ENCODE measurements at places on chromosomes 7 and 10.

DNA sequence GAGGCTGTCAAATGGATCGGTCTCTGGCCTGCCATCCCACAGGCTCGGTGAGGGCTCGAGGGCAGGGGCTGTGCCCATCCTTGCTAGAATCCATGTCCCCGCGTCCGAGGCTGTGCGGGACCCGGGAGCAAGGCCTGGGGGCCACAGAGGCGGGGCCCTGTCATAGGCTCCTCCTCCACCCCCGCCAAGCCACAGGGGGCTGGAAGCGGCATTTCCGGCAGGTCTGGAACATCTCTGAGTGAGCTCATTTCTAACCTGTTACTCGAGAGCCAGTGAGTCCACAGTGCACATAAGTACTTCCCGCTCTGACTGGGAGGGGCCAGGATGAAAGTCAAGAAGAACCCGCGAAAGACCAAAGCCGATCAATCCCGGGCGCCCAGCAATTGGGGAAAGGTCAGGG is 57.6 kb downstream of the NKX6-2 start:
- no peak for DNase-seq

GRCh38 chr7:41925946-41926345 is 223.1 kb upstream of the INHBA start:
- DNase-seq, result no peak

DNA sequence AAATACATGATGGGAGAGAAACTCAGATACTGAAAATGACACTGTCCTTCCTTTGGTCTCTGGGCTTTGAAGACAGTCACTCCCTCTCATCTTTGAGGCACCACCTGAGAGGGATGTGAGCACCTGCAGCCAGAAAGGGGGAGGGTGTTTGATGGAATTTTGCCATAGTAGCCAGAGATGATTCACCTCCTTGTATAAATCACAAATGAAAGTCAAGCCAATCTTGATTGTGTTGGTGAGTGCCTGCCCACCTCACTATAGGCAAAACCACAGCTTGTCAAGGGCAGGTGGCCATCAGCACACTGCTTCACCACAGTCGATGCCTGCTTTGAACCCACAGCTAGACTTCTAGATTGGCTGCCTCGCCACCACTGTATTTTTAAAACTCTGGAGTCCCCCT is 48.2 kb downstream of the PON1 start:
- DNase-seq, result no peak

- DNase-seq, result no peak
Measured at GRCh38 chr10:33243703-33244102, 90.8 kb downstream of the NRP1 start.

DNA sequence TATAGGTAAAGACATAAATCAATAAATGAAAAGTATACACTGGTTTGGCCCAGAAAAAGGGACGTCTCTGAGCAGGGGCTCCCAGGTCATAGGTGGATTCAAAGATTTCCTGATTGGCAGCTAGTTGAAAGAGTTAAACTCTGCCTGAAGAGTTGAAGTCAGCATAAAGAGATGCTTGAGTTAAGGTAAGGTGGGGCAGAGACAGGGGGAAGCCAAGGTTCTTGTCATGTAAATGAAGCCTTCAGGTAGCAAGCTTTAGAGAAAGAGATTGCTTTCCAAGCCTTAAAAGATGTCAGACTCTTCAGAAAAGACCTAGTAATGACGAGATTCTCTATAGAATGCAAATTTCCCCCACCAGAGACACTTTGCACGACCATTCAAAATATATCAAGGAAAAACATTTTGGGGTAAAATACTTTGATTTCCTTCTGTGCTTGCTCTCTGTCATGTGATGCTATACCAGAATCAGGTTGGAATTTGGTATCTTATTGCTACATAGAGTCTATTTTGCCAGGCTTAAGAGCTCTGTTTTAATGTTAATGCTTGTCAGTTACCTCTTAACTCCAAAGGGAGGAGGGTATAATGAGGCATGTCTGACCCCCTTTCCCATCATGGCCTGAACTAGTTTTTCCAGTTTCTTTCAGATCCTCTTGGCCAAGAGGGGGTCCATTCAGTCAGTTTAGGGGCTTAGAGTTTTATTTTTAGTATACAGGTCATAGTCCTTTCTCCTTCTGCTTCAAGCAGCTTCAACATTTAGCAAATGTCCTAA is 429.6 kb downstream of the ADRA2A start:
- DNase-seq, result no peak

DNA sequence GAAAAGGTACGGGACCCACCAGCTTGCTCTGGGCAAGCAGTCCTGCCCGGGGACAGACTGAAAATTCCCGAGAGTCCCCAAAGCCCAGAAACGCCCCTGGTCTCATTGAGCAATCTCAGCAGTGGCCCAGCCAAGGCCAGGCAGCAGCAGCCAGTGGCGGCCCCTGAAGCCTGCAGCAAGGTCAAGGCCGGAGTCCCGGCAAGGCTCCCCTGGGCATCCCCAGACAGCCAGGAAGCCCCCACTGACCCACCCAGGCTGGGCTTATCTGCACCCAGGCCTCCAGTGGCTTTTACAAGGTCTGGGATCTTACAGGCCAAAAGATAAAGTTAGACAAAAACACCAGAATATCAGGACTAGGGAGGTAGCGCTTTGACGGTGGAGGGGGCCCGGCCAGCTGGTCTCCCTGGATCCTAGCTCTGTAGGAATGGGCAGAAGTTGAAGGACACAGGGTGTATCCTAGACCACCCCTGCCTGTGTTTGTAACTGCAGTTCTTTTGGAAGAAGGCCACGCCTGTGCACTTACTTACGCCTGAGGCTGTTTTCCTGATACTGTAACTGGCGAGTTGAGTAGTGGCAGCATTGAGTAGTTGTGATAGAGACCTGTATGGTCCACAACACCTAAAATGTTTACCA is 130.5 kb upstream of the NPS start:
- DNase-seq, result no peak

- DNase-seq, result no peak
Measured at GRCh38 chr10:8554574-8554973, 500.1 kb downstream of the GATA3 start.

GRCh38 chr10:72540193-72540807 is 85.6 kb downstream of the MICU1 start:
- DNase-seq, result no peak

- no peak for DNase-seq
Measured at GRCh38 chr7:76123316-76123715, 75.4 kb downstream of the MDH2 start.

GRCh38 chr10:94546901-94547185 is 1.3 kb downstream of the HELLS start:
- no peak for DNase-seq

- DNase-seq, result no peak
Measured at GRCh38 chr7:1811850-1812508, 141.9 kb downstream of the ELFN1 start.

DNA sequence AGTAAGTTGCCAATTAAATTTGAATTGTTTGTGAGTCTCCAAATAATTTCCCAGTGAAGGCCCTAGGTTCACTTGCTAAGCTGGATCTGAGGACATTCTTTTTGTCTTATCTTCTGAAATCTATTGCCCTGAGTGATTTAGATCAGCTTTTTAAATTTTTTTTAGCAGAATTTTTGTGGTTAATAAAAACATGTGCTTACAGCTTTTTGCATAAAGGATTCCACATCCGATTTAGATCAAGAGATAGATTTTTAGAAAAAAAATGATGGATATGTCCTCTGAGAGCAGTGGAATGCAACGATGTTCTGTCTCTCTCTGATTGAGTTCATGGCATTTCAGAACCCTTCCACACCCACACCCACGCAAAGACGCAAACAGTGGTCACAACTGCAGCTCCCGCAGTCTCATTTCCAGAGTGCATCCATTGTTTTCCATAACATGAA is 358.8 kb downstream of the SUGCT start:
- no peak for DNase-seq
